Left renal cortex interstitium (tissue), 4 donors: ENCODE measurements at places on chromosomes 4 and X. TPM values are rescaled to one million over a fixed set of nuclear protein-coding genes. Genes with fewer than 3 reads are reported as not detected.

SHROOM3 gene
- 43.4 TPM for polyA plus RNA-seq

DNA sequence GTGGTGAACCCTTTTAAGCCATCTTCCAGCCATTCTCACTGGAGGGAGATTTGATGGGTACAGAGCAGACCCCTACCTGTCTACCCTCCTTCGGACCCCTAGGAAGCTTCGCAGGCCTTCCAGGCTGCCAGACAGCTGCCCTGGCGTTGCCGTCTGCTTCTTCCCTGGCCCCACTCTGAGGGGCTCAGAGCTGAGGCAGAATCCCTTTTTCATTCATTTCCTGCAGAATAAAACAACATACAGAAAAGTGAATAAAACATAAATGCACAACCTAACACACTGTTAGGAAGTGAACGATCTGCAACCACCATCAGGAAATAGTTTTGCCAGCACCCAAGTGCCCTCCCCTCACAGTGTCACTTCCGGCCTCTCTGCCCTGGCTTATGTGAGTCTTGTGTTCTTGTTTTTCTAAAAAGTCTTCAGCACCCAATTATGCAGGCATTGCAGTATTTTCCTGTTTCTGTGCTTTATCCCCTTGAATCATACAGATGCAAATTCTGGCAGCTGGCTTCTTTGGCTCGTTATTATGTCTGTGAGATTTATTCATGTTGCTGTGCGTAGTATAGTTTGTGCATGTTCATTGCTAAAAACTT is 5.6 kb upstream of the ADD1 start:
- DNase-seq, result no peak

DNA sequence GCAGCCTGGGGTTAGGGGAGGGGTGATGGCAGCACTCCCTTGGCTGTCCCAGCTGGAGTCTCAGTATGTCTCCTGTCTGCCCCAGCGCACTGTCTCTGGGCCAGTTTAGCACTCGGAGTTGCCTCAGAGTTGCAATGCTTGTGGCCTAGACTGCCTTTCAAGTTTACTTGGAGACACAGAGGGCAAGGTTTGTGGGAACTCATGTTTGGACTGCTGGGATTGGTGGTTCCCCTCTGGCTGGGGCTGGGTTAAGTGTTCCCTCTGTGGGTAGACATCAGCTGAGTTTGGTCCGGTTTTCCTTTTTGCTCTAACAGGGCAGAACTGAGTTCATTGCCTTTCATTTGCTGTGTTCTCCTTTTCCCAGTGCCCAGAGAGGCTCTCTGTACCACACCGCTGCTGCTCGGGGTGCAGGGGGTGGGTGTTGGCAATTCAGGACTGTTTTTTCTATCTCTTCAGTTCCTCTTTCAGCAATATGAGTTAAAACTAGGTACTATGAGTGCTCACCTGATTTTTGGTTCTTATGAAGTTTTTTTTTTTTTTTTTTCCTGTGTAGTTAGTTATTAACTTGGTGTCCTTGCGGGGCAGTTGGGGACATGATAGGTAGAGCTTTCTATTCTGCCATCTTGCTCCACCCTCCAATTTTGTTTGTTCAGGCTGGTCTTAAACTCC is 17.2 kb downstream of the RAB33B start:
- no peak for DNase-seq

DNA sequence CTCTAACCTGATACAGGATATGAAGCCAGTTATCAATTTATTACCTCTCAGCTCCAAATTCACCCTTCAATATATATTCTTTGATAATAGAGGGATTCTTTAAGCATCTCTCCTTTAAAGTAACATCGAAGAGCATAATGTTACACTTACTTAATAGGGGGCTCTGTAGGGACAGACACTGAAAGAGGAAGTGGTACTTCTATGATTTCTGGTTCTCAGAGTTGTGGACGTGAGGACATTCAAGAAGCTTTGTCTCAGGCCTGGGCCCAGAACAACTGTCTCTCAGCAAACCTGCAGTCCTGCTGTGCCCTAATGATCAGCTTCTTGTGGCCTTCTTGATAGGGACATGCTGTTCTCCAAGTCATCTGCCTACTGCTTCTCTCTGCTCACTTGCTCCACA is 4.2 kb upstream of the ZXDB start:
- DNase-seq, result no peak

DNA sequence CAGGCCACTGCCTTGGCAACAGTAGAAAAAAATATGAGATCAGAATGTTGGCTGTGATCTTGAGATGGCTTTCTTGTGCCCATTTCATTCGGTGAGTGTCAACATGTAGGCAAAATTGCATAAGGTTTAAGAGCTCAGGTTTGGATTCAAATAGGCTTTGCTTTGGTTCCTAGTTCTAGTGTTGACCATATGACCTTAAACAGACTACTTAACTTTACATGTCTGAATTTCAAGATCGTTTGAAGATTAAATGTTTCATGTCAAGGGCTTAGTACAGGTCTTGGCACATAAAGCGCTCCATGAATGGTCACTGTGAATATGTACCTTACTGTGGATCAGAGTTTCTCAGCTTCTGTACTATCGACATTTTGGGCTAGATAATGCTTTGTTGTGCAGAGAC is 204.2 kb downstream of the MGST2 start:
- DNase-seq, result no peak

- no peak for DNase-seq
Observed at GRCh38 chr4:78721747-78722146, 54.4 kb upstream of the BMP2K start.

DNA sequence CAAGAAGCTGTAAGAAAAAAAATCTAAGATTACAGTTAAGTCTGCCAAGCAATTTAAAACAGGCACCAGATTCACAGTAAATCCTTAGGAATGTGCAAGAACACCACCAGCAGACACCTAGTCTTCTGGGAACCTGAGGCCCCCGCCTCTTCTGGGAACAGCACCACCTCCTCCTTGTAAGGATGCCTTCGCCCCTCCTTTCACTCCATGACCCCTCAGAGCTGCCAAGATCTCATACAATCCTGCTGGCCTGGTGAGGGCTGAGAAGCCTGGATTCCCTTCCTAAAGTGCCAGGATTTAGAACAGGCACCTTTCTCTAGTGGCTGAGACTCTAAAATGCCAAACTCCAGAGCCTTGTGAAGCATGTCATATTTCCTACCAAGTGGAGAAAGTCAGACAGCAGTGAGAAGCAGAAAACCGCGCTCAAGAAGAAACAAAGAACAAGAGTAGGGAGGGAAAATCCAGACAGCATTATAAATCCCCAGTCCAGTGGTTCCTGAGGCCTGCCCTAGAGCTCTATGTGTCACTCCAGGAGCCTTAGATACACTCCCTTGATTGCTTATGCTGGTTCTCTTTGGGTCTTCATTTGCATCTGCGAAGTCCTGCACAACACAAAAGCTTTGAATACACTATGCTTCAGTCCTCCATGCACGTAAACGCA is 166.4 kb downstream of the TSPAN5 start:
- DNase-seq, result no peak

- DNase-seq, result no peak
Observed at GRCh38 chrX:154986826-154987575, 35.5 kb downstream of the F8 start.

GRCh38 chrX:20421697-20422096 is 155.0 kb upstream of the RPS6KA3 start:
- DNase-seq, result no peak
